Activated effector memory CD4-positive, alpha-beta T cell treated with Interleukin-2 at 50 U/mL for 16 hours (primary cell): ENCODE measurements at places on chromosomes 5 and 9.

DNA sequence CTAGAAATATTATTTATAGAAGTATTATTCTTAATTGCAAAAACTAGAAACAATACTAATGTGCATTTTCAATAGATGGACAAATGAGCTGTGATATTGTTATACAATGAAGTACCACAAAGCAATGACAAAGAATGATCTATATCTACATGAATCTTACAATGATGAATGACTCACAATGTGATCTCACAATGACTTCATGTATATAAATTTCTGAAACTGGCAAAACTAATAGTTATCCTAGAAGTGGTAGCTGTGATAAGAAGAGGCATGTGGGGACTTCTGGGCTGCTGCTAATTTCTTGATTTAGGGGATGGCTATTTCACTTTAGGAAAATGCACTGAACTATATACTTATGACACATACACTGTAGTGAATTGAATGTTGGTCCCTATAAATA, 396.0 kb upstream of the ZNF608 start:
- no peak for DNase-seq

DNA sequence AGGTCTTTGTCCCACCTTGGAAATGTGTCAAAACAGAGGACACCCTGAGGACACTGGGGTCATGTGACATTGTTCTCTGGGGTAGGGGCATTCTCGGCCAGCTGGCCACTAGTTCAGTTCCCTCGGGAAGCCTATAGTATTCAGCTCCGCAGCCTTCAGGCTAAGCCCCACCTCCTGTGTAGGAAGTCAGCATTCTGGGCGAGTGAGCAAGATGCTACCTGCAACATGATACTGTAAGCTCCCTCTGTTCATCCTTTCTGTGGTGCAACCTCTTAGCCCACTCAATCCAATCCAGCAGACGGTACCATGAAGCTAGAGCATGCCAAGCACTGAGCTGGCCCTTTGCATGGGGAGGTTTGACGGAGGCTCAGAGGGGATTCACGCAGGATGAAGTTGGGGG, 5.3 kb downstream of the NTNG2 start:
- DNase-seq: no peak

GRCh38 chr5:153122403-153122802, 368.1 kb upstream of the GRIA1 start:
- DNase-seq: no peak

GRCh38 chr9:1052365-1053281, 2.5 kb downstream of the DMRT2 start:
- DNase-seq: no peak

GRCh38 chr9:29969856-29970647, 2396.8 kb upstream of the C9orf72 start:
- DNase-seq: no peak

DNA sequence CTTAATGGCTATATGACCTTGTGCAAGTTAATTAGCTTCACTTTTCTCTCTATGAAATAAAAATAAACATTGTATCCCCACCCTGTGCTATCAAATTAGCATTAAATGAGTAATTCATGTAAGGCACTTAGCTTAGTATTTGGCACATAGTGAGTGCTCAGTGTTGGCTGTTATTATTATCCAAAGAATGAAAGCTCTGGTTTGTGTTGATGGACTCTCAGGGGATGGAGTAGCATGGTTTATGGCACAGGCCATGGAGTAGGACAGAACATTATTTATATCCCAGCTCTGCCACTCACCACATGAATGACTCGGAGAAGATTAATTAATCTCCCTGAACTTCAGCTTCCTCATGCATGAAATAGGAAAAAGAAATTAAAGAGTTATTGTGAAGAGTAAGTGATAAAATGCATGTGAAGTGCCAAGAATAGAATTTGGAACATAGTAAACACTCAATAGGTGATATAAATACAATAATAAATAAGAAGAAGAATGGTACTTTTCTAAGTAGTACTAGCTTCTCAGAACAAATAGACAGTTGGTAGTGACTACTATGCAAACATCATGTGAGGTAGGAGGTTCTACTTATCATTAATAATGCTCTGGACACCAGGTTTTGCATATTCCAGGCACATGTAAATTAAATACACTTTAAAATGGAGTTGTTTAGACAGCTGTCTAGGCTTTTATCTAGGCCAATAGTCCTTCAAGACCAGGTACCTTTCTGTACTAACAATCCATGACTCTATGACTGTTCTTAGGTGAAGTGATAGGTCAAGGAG, 146.4 kb downstream of the GRIA1 start:
- no peak for DNase-seq

GRCh38 chr5:148750614-148751013, 75.8 kb upstream of the ADRB2 start:
- no peak for DNase-seq

GRCh38 chr5:175887463-175887862, 16.1 kb downstream of the CPLX2 start:
- DNase-seq: no peak

- no peak for DNase-seq
Observed at GRCh38 chr5:12690361-12690760, 786.1 kb upstream of the CTNND2 start.

GRCh38 chr5:113278976-113279375, 155.8 kb downstream of the TSSK1B start:
- DNase-seq: no peak

- no peak for DNase-seq
Observed at GRCh38 chr9:134179595-134179917, 15.2 kb upstream of the RNU6ATAC start.

DNA sequence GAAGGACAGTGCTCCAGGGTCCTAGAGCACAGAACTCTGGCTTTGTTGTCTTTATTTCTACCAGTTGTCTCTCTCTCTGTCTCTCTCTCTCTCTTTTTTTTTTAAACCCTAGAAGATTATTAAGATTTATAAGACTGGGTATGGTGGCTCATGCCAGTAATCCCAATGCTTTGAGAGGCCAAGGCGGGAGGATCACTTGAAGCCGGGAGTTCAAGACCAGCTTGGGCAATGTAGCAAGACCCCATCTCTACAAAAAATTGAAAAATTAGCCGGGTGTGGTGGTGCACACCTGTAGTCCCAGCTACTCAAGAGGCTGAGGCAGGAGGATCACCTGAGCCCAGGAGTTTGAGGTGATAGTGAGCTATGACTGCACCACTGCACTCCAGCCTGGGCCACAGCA, 65.0 kb upstream of the ABL1 start:
- DNase-seq: no peak

DNA sequence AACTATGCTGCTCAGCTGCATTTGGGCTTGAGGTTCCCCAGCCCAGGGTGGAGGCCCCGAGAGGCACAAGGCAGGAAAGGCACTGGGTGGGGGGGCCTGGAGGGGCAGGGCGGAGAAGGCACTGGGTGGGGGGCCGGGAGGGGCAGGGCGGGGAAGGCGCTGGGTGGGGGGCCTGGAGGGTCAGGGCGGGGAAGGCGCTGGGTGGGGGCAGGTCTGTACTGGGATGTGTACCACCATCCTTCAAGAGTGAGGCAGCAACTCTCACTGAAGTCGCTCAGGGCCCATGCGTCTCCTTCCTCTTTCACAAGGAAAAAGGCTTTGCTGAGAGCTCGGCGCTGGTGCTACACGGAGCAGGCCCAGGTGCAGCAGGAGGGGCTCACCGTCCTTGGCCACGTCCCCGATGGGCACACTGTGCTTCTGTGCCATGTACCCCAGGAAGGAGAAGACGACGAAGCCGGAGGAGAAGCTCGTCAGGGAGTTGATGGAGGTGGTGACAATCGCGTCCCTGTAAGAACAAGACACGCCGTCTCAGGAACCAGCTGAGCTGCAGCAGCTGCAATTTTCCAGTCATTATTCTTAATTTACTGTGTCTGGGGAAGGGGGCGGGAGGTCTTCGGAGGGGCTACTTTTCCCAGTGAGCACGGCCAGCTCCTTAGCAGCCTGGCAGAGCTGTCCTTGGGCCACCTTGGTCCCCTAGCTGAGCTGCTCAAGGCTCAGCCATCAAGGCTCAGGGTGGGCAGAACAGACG, 30.8 kb downstream of the SLC6A3 start:
- no peak for DNase-seq

DNA sequence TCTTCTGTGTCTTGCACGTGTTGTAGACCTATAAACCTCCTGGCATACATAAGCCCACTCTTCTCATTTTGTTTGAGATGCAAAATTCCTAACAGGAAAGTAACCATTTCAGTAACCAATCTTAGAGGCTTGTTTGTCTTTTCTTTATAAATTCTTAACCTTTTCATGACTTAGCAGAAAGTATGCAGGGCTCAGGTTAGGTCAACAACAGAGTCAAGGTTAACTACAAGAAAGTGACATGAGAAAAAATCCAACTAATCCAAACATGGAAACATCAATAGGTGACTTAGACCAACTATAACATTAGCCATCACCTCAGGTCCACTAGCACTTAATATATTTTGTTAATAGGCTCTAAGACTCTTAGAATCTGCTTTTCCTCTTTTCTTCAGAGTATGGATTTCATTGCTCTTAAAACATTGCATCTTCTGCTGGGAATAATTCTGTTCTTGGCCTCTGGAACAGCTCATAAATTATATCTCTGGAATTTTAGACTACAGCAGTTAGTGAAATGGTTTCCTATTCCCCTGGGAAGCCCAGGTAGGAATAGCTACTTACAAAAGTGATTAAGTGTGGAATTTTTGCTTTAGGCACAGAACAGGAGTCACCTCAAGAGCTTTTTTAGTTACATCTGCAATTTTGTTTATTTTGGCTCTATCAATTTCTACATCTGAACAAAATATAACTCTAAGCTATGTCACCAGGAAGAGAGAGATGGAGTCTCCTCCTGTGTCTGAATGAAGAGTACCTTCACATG, 155.3 kb upstream of the ANKRD55 start:
- no peak for DNase-seq

GRCh38 chr9:73166468-73166867, 14.8 kb downstream of the ANXA1 start:
- DNase-seq: no peak

- DNase-seq: no peak
Observed at GRCh38 chr9:84947412-84947972, 278.0 kb downstream of the NTRK2 start.
